ENCODE measurements at places on chromosomes 2 and 18.
A peak's percentile ranks its signal among the peaks of the same experiment; 100 is the strongest.

DNA sequence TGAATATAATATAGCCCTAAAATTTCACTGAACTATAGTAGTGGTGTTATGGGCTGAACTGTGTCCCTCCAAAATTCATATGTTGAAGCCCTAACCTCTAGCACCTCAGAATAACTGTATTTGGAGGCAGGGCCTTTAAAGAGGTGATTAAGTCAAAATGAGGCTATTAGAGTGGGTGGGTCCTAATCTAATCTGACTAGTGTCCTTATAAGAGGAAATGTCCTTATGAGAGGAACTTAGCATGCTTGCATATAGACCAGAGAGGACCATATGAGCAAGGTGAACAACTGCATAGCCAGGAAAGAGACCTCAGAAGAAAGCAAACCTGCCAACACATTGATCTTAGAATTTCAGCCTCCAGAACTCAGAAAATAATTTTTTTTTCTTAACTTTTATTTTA, 238.4 kb downstream of the ZEB2 start:
- no peak for DNase-seq

- DNase-seq, result no peak
Measured at GRCh38 chr18:10045296-10045891, 131.6 kb downstream of the VAPA start.

- no peak for DNase-seq
Measured at GRCh38 chr2:207103132-207103531, 62.6 kb downstream of the KLF7 start.

DNA sequence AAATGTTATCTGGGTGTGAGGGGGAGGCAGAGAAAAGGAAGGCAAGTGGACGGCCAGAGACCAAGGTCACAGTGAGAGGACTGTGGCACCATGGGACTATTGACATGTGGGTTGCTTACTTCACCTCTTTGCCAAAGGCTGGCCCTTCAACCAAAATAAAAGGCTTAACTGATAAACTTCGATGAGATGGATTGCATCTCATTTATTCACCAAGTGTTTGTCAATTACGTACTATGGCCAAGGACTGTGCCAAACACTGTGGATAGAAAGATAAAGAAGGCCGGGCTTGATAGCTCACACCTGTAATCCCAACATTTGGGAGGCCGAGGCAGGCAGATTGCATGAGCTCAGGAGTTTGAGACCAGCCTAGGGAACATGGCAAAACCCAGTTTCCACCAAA, 98.7 kb upstream of the CCBE1 start:
- no peak for DNase-seq

GRCh38 chr2:233820774-233821105, 33.6 kb downstream of the HJURP start:
- DNase-seq, result no peak

DNA sequence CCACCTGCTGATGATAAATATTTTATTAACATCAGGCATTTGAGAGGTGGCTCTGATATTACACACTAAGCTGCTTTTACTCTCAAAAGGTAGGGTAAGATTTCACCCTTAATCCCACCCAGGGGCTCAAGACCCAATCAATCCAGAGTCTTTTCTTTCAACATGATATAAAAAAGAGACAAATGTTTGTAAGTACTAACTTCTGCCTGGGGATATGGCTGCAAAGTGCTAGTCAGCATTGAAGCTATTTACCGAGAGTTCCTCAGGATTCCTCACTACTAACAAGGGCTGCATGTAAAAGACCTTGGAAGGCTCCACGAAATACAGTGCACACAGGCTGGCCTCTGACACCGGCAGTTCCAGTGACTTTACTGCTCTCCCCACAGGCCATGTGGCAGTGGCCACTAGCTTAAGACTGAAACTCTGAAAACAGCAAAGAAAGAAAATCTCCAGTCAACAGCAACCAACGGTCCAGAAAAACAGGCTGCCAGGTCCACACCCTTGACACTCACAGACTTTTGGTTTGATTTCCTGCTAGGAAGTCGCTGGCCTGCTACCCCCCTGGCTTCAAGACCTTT, 11.2 kb downstream of the MREG start:
- no peak for DNase-seq

DNA sequence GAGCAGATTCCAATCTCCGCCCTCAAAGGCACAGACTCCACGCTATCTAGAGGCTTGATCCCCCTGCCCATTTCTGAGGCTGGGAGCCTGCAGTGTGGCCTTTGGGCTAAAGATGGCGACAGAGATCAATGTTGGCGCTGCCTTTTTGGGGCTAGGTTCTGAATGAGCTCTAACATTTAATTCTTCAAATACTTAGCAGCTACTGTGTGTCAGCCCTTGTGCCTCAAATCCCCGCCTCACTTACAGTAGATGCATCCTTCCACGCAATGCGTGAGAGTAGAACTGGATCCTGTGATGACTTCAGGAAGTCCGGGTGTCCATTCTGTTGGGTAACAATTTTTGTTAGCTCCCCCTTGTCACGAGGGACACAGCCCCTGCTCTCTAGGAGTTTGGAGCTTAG, 12.4 kb downstream of the IL1F10 start:
- peak; percentile 28 for DNase-seq

GRCh38 chr2:141411419-141411818, 719.4 kb downstream of the LRP1B start:
- DNase-seq, result no peak

GRCh38 chr2:36538335-36538734, 59.6 kb downstream of the FEZ2 start:
- no peak for DNase-seq

DNA sequence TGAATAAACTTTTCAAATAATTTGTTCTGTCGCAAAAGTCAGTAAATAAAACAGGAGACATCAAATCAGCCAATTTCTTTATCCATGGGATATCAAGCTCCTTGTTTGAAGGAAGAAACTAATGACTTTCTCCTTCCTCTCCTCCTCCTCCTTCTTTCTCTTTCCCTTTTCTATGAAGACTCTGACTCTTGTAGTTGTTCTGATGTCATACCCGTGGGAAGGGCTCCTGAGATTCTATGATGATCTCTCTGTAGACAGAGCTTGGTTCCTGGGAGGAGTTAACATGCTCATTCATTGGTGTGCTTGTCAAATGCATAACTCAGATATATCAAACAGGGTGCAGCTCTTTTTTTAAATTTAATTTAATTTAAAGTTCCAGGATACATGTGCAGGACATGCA, 118.7 kb upstream of the KCTD1 start:
- DNase-seq, result no peak

GRCh38 chr2:26845021-26845420, 2.9 kb upstream of the DPYSL5 start:
- DNase-seq, result no peak

- no peak for DNase-seq
Measured at GRCh38 chr2:37168217-37168981, 11.6 kb upstream of the EIF2AK2 start.

- DNase-seq, result no peak
Measured at GRCh38 chr2:96409820-96410164, 74.2 kb downstream of the NCAPH start.

- no peak for DNase-seq
Measured at GRCh38 chr18:57432751-57433400, 2.3 kb upstream of the ONECUT2 start.

DNA sequence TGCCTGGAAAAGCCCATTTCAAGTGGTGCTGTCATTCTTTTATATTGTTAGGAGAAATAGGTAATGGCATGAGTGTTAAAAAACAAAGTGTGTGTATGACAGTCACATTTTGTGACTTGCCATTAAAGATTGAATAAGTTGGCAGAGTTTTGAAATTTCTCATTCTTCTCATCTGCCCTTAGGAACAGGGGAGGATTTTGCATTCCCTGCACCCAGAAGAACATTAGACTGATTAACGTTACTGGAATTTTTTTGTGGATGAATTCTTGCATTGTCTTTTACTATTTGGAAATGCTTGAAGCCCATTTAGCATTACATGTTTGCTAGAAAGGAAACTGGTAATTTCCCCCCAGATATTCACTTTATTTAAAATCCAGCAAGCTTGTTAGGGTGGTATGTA, 162.2 kb downstream of the BABAM2 start:
- no peak for DNase-seq

DNA sequence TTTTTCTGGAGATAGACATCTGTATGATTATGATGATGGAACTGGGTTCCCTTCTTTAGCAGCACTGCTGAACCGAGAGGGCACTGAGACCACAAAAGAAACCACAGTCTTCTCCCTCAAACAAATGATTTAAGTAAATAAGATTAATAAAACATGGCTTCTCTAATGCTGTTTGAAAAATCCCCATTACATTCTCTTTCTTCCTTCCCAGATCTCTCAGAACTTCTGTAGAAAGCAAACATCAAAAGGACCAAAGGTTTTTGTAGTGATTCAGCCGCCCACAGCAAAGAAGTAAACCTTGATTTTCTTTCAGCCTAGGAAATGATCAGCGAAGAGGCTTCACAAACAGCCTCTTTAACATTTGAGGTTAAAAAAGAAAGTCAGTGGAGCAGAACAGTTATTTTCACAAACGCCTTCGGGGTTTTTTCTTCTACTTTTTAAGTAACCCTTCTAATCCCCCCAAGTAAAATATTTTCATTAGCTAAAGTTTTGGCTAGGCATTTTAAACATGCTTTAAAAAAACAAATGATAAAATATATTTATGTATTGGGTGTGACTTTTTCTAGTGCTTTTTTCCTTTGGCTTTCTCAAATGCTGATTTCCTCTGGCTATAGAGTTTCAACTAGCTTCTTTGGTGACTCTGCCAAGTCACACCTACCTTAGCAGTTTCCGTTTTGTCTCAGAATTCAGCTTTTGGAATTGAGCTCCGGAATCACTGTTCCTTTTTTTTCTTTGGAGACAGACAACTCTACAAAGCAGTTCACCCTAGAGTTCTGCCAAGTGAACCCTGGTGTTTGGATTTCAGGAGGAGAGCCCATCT, 89.6 kb downstream of the UPP2 start:
- peak; percentile 6 for DNase-seq

DNA sequence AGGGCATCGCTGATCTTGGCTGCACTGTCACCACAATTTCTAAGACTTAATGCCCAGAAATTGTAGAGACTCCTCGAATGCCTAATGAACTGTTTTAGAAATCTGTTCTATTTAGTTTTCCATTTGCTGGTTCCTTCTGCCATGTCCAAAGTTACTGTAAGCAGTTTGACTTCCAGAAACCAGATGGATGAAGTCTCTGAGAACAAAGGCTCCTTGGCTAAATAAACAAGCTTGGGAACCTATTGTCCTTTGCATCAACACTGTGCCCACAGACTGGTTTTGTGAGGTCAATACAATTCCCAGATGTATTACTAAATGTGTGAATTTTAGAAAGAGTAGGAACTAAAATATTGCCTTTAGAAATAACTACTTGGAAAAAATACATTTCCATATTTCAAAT, 600.2 kb downstream of the NYAP2 start:
- DNase-seq, result no peak

GRCh38 chr2:39107156-39107555, 13.7 kb downstream of the SOS1 start:
- no peak for DNase-seq

- no peak for DNase-seq
Measured at GRCh38 chr2:179898873-179899272, 37.5 kb upstream of the ZNF385B start.

DNA sequence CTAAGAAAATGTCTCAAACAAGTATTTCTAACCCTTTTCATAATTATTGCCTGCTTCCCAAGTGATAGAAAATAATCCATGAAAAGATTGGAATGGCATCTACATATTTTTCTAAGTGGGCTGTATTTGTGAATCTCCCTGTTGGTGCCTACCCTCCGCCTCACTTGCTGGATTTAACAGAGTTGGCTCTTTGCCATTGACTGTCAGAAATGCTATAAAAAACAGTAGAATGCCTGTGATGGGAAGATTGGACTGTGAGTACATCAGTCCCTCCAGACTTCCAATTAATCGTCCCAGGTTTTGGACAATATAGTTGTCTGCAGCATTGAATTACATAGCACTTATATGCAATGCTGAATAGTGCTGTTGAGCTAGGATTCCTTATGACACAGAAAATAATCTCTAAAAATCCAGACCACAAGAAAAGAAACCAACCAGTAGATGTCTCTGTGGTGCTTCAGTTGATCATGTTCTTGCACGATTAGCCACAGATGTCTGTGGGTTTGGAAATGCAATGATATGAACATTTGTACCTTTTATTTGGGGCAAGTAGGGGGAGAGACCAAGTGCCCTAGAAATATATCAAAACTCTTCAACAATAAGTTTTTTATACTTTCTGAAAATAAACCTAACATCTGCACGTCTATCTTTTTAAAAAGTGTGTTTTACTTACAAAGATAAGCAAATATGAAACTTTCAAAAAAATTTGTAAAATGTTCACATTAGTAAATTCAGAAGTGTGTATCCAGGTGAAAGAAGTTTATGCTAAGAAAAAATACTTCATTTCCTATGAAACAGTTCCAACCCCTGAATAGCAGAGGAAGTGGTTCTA, 88.5 kb downstream of the DYNAP start:
- DNase-seq, result no peak

- DNase-seq, result no peak
Measured at GRCh38 chr2:96374211-96374951, 38.8 kb downstream of the NCAPH start.

GRCh38 chr18:59950215-59950944, 50.6 kb downstream of the PMAIP1 start:
- DNase-seq, result no peak

GRCh38 chr2:10398496-10398895, 49.6 kb downstream of the ODC1 start:
- no peak for DNase-seq

DNA sequence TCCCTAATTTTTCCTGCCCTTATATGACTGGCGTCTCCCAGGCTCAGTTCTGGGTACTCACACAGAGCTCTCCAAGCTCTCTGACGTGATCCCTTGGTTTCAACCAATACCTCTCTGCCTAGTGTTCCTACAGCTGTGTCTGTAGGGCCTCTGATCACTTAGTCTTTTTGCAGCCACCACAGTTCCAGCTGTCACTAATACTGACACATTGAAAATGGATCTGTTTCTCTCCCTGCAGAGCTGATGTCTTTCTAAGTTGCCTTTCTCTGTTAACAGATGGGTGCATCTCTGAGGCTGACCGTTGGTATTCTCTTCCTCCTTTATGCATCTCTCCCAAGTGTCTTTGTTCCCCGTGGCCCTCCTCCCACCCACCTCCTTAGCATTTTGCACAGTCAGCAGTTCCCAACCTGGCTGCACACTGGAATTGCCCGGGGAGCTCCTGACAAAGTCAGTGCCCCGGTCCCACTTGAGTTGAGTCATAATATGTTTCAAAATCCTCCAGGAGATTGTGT, 62.5 kb downstream of the CERS6 start:
- DNase-seq, result no peak

- DNase-seq, result no peak
Measured at GRCh38 chr2:235343869-235344268, 150.0 kb upstream of the AGAP1 start.

DNA sequence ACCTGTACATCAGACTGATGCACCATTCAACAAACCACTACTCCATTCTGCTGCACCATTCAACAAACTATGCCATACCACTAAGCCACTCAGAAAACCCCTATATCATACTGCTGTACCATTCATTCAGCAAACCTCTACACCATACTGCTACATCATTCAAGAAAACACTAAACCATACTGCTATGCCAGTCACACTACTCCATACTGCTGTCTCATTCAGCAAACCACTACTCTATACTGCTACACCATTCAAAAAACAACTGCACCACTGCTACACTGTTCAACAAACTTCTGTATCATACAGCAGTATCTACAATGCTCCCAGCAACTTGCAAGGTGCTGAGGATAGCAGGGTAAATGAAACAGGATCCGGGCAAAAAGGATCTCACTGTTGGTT, 12.9 kb upstream of the SLC1A4 start:
- no peak for DNase-seq

- peak; percentile 84 for DNase-seq
Measured at GRCh38 chr2:218896501-218897393, 16.1 kb downstream of the WNT10A start.

All from activated T-helper 1 cell treated with anti-CD3 and anti-CD28 coated beads, Interleukin-12 subunit alpha, Interleukin-12 subunit beta, Interleukin-2, Interleukin-4 antibody, amounts not matched to agents 30 ng/mL and 10 ng/mL and 1 ng/mL, durations not matched to agents 14 hours and 24 hours and 36 hours (primary cell).